AML-193 (cell line): ENCODE measurements at places on chromosomes 7 and 10.
A peak's percentile ranks its signal among the peaks of the same experiment; 100 is the strongest.

DNA sequence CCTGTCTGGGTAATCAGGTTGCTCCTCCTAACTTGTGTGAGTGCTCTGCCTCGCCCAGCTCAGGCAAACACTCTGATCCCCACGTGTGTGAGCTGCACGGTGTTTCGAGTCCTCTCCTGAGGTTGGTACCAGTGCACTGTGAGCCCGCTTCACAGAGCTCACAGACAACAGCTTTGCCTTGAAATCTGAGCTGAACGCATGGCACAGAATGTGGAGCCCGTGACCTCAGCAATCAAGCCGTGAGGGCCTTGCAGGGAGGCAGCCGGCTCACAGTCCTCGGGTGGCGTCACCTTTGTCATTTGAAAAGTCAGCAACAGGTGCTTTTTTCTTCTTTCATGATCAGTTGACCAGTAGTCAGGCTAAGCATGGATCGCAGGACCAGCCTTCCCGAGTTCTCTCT lies 60.2 kb upstream of the ADGRA1 start:
- DNase-seq, result no peak

- DNase-seq, result no peak
Measured at GRCh38 chr10:47253651-47254375, 46.2 kb upstream of the GDF10 start.

GRCh38 chr10:27815846-27816245 lies 70.2 kb upstream of the MKX start:
- no peak for DNase-seq

- no peak for DNase-seq
Measured at GRCh38 chr7:50205011-50205410, 99.5 kb upstream of the IKZF1 start.

- no peak for DNase-seq
Measured at GRCh38 chr10:4916086-4916716, 47.0 kb upstream of the AKR1C1 start.

DNA sequence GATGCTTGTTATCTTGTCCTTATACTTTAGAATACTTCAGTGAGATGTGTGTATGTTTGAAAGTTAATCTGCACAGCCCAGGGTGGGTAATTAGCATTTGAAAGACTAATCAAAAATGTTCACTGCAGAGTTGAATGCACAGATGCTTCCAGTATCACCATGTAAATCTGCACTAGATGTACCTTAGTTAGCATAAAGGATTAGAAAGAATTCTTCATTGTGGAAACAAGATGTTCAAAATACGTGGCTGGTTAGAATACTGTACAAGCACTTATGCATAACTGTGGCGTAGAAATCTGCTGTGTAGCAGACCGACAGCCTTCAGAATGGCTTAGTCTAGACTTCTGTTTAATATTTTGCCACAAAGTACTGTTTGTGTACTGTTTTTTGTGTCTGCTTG lies 2.2 kb upstream of the TMEM168 start:
- DNase-seq, result no peak

DNA sequence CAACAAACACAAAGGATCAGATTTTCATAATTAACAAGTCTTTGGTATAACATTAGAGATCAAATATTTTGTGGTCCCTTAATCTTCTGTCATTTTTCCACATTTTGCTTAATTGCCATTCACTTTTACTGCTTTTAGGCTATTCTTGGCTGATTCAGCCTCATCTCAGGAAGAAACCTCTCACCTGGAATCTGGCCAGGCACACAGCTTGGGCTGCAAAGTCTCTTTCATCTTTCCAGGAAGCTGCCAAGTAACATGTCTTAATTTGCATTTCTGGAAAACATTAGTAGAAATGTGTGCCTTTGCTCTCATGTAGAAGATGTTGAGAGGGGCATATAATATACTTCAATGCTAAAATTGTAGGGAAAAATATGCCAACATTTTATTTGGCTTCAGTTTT lies 174.2 kb upstream of the STEAP4 start:
- no peak for DNase-seq

- DNase-seq, result peak; percentile 24
Measured at GRCh38 chr10:17249820-17250219, 21.8 kb downstream of the VIM start.

DNA sequence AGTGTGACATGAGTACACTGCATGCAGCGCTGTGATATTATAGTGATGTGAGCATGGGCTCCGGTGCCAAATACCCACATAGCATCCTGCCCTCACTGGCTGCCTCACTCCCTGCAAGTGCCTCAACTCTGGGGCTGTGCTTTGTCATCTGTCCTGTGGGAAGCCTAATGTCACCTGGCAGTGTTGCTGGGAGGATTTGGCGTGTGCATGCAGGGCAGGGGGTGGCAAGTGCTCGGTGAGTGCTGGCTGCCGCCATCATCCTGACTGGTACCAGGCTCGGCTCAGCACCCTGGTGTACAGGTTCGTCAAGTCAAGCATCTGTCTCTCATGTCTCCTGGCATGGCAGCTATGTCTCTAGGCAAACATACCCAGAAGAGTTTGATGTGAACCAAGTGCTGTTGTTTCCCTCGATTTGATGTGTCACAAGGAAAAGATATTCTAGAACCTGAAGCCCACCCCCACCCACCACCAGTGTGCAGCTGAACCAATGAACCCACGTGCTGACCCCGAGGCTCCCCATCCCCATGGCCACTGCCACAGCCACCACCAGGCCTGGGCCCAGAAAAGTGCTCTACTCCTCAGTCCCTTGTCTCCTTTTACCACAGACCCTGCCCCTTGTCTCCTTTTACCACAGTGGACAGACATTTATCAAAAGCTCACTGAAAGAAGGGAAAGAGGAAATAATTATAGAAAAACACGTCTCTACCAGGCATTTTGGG lies 135.8 kb downstream of the MAPK8 start:
- no peak for DNase-seq

- DNase-seq, result no peak
Measured at GRCh38 chr10:18368273-18368672, 228.0 kb downstream of the CACNB2 start.
